ENCODE measurements at places on chromosomes 13 and 19.
A peak's percentile ranks its signal among the peaks of the same experiment; 100 is the strongest.

DNA sequence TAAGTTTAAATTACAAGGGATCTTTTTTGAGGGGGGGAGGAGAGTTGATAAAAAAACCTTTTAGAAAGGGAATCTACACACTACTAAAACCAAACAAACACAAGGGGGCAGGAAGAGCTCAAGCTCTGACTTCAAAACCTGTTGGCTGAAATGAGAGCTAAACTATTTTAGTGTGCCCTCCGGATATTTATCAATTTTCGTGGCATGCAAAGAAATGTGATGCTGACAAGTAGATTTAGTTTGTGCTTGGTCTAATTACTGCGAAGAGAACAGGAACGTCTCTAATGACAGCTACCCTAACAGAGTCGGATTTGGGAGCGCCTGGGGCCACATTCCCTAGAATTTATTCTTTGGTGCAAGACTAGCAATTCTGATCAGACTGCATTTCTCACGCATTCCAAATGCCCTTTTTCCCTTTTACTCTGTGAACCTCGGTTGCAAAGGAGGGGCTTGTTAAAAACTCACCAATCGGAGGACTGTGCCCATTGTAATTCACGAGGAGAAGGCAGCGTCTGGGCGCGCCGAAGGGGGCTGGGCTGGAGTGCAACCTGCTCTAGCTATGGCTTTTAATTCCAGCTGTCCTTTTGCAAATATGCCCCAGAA is 802 bp upstream of the FREM2 start:
- peak; percentile 41 for DNase-seq

DNA sequence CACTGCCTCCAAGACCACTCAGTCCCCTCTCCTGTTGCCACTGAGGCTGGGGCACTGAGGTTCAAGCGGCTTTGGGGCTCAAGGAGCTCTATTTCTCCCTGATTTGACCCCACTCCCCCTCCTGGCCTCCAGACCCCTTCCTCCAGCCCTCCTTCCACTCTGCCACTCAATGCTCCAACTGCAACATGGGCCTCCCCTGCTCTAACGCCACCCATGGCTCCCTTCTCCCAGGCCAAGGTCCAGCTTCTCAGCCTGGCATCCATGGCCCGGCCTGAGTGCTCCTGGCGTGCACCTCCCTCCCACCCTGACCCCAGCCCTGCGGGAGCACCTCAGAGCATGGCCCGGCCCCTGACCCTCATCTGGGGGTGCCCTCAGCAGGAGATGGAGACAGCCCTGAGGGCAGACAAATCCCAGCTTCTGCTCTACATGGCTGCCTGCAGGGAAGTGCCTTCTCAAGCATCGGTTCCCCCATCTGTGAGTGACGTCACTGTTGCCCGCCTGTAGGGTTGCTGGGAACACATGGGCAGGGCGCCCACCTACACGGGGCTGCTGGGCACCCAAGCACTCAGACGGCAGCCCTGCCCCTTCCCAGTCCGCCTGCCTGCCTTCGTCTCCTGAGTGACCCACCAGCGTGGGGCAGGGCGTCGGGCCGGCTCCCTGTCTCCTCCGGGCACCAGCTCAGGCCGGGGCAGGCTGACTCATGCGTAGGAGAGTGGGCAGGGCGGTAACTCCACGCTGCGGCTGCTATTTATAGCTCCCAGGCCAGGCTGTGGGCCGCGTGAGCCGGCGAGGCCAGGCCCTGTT is 1.6 kb upstream of the DIRAS1 start:
- peak; percentile 77 for DNase-seq

- DNase-seq: no peak
These were observed 44.1 kb upstream of the ZNF780A start for GRCh38 chr19:40134866-40135265.

DNA sequence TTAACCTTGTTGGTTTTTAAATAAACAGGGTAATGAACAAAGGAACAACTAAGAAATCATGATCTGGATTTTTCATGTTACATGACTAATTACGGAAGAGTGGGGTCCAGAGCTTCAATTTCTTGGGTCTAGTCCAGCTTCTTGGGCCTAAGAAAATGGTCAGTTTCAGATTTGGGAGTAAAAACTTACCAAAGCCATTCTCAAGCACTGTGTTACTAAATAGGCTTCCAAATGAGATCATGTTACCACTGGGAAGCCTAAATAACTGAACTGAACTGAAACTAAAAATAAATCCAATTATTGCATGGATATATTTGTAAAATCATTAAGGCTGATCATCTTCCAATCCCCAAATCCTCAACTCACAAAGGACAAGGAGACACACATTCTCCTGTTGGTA is 13.9 kb downstream of the TBC1D4 start:
- no peak for DNase-seq

- peak; percentile 56 for DNase-seq
These were observed 194.1 kb downstream of the KLF12 start for GRCh38 chr13:73940098-73940497.

DNA sequence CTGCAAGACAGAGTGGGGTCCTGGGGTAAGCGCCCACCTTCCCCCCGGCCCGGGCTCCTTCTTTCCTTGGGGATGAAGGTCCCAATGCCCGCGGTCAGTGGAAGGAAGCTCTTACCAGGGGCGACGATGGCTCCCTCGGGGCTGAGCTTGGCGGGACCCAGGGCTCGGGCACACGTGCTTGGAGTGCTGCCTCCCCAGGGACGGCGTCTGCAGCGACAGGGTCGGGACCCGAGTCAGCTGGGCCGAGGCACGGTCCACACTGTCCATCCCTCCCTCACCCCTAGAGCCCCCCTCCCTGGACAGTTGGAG is 3.5 kb downstream of the JSRP1 start:
- no peak for DNase-seq

DNA sequence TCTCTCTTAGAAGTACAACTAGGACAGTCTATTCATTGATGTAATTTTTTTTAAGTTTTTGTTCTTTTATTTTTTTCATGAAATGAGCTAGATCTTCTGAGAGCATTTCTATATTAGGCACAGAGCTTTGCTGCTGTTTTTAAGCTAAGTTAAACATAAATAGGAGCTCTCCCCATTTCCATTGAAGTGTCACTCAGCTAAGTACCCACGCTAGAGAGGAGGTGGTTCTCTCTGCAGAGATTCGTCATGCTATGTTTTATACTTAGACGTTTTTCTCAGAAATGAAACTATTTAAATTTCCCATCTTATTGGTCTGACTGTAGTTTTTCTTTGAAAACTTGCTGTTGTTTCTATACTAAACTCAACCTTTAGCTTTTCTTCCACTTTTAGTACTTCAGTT is 271.5 kb downstream of the PCDH9 start:
- DNase-seq: no peak

- no peak for DNase-seq
These were observed 38.7 kb upstream of the LDLR start for GRCh38 chr19:11050323-11051114.

DNA sequence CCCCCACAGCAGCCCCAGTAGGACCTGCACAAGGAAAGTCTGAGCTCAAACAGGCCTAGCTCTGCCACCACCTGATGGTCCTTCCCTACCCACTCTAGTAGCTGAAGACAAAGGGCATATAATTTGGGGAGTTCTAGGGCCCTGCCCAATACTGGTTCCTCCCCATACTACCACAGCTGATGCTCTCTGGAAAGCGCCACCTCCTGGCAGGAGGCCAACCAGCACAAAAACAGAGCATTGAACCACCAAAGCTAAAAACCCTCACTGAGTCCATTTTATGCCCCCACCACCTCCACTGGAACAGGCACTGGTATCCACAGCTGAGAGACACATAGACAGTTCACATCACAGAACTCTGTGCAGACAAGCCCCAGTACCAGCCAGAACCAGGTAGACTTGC is 1276.8 kb downstream of the OLFM4 start:
- DNase-seq: no peak

GRCh38 chr19:42199440-42200115 is 17.9 kb downstream of the DEDD2 start:
- DNase-seq: no peak

DNA sequence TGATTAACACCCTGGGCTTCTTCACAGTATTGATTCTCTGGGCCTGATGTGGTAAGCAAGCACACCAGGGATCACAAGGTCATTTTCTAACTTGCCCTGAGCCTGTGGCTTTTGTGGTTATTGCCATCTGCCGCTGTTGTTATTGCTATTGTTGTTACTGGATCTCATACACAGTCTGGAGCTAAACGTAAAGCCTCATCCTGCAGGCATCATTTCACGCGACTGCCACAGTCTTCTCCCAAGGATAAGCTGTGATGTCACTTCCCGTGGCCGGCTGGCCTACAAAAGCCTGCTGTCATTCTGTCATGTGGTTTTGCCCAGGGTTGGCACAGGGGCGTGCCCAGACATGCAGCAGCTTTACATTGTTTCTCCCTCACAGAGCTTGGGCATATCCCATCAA is 154.0 kb upstream of the GPR12 start:
- DNase-seq: peak; percentile 30

Data from kidney tubule cell (primary cell).